Fibroblast of skin of left biceps (primary cell): ENCODE measurements at places on chromosomes 5 and 9.

DNA sequence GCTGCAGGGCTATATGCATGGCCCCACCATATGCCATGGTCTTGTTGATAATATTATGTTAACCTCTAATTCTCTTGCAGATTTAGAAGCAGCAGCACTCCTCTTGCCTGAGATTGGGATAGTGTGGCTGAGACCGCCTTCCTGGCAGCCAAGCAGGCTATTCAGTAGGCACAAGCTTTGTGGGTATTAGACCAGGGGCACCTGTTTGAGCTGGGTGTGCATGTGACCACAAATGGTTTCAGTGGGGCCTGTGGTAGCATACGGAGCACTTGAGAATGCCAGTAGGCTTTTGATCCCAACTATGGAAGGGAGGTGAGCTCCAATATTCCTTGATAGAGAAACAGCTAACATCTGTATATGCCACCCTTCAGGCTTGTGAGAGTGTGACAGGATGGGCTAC, 625.1 kb upstream of the NUDT12 start:
- DNase-seq = no peak

- no peak for DNase-seq
Measured at GRCh38 chr5:72146056-72146455, 38.8 kb downstream of the MAP1B start.

DNA sequence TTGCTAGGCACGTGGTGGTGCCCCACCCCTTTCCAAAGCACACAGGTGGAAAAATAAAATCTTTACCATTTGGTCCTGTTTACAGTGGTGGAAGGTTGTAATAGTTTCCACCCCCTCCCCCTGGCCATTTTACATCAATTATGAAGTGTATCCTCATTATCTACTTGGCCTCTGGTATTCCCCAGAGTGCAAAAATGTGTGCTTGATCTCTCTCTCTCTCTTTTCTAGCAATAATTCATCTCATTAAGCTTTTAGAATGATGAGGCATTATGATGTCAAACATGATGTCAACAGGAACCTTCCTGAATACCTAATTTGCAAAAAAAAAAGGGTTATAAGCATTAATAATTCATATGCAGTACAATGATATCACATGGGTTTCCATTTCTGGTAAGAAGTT, 3.1 kb downstream of the PDE8B start:
- no peak for DNase-seq

DNA sequence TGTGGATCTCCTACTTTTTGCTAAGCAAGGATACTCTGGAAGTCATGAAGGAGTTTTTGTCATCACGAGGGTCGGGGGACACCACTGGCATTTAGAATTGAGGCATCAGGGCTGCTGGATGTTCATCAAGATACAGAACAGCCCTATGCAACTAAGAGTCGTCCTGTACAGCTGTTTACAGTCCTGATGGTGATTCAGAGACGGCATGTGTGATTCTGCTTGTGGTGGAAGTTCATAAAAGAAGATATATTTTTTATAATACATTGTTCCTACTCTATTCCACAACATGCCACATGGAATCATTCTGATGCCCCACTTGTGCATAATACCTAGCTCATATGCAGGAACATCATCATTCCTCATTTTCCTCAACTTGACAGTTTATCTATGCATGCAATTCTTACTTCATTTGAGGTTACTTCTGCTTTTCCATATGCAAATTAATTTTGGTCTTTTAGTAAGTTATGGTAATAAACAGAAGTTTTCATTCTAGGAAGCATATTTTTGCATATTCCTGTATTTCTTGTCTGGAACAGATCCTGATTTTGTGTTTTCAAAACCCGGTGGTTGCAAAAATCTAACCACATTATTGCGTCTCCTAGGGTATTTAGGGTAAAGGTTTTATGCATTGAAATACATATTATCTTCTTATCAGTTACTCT, 155.2 kb downstream of the ARHGEF28 start:
- no peak for DNase-seq

- peak; percentile 81 for DNase-seq
Measured at GRCh38 chr9:105205787-105206495, 38.5 kb upstream of the SLC44A1 start.

DNA sequence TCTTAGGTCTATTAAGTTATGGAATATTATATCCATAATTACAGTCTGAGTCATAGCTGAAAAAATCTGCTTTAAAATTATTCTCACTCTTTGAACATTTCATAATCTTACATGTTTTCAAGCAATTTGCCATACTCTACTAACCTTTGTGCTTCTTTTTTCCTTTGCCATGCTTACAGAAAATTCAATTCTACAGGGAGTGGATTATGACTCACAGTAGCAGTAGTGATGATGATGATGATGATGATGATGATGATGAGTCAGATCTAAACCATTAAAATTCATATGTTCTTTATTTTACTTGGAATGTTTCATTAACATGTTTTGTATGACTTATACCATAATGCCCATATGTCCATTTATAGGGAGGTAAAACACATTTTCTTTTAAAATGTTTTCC, 207.1 kb downstream of the VPS13A start:
- peak; percentile 65 for DNase-seq

GRCh38 chr5:113276001-113276400, 158.8 kb downstream of the TSSK1B start:
- peak; percentile 34 for DNase-seq

DNA sequence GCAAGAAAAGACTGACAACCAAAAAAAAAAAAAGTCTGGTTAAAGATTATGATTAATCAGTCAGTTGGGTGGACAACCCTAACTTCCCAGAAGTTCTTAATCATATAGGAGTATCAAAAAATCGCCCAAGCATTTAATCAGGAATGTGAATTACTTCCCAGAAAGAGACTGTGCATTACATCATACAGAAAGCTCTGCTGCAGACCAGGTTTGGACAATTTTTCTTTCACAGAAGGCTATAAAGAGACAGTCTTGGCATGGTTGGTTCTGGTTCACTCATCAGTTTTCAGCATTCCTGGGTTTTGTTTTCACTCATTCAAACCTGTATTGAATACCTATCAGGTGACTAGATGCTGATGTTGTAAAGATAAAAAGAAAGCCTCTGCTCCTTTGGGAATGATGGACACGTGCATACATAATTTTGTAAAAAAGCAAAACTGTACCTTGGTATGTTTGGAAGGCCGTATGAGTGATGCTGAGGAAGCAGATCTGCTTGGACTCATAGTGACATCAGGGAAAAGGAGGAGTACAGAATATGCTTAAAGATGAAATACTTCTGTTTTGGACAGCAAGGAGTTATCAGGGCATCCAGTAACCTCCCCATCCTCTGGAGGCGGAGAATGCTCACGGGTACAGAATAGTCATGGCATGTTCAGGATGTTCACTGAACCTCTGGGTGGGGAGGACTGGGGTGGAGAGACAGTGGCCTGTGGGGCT, 178.4 kb downstream of the GNA14 start:
- DNase-seq = peak; percentile 86

DNA sequence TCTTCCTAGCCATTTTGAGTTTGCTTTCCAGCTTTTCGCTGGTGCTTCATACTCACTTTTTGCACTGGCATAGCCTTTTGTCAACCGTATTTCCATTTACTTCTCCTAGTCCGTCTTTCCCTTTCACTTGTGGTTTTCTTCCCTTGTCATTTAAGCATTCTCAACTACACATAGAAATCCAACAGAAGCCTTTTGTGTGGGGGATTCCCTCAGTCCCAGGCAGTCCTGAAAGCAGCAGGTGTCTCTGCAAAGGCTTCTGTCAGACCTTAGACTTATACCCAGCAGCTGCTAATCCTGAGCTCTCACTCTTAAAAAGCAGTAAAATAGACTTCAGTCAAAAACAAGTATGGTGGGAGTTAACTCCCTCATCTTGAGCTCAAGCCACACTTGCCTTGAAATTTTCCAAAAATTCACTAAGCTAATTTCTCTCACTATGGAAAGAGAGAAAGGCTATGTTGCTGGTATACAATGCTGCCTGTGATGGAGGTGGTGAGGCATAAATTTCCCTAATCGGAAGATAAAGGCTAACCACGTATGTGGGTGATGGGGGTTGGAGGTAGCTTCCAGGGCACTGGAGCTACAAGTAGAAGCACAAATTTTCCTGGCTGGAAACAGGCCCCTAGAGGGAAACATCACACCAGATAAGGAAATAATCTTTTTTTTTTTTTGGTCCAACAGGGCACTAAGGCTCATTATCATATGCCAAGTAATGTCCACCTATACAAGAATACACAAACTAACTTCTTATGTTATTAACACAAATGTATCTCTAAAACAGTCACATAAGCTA, 34.8 kb upstream of the IFNK start:
- no peak for DNase-seq

DNA sequence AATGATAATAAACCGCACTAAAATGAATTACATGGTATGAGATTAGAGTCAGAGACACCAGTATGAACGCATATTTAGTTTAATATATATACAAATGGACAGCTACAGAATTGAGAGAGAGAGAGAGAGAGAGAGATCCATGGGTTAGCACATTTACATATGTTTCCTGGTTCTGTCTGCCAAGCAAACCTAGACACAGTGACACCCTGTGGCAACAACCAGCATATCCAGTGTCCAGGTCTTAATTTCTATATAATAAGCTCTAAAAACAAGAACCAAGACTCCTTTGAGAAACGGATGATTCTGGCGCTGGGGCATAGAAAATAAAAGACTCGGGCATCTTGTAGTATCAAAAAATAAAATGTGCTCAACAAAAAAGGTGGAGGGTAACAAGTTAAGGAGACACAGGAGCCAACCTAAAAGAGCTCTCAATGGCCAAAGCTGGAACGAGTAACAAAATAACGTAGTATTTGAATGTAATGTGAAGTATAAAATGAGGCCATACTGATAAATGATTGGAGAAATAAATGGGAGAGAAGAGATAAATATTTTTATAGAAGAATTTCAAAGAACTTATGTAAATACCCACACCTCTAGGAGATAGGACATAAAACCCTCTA, 84.5 kb downstream of the RFX3 start:
- no peak for DNase-seq

DNA sequence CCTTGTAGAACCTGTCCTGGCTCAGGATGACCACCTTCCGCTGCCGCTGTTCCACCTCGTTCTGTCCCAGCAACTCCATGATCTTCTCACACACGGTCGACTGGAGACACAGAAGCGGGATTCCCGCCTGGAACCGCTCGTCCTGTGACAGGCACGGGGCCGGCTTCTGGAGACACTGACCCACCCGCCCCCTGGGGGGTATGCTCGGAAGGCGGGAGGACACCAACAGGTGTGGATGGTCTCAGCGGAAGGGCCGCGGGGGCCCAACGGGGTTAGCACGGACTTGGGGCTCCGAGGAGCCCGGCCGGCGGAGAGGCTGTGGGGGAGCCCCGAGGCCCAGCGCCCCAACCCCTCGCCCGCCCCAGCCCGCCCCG, 530 bp downstream of the UCK1 start:
- no peak for DNase-seq

- peak; percentile 56 for DNase-seq
Measured at GRCh38 chr9:92378865-92379560, 25.4 kb downstream of the OGN start.

DNA sequence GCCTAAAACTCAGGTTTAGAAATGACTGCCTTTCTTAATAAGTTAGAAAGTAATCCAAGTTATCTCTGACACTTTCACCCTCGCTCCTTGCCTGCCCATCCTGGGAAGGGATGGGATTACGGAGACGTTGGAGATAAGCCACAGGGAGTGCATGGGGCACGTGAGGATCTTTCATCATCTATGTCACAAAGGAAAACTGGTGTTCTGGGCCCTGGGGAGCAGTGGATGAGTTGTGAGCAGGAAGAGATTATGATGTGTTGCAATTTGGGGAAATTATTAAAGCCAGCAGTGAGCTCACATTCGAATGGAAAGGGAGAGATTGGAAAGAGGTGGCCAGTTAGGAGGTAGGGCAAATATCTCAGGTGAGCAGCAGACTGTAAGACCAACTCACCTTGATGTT, 12.8 kb downstream of the AFAP1L1 start:
- DNase-seq = no peak

DNA sequence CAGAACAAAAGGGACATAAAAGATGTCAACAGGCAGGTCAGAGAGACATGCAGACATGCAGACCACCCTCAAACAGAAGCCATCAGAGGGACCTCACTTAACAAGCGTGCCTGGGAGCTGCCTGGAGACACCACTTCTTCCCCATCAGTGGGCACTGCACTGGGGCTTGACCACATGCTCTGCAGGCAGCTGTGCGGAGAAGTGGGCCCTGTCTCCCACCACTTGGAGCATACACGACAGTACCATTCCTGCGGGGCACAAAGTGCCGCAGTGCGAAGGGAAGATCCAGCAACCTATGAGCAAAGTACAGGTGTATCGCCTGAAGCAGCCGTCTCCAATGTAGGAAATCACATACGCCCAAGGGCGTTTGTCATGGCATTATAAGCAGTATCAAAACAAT, 150.5 kb upstream of the FOXD4L5 start:
- DNase-seq = no peak

GRCh38 chr5:124193371-124193789, 553.1 kb downstream of the ZNF608 start:
- peak; percentile 49 for DNase-seq

DNA sequence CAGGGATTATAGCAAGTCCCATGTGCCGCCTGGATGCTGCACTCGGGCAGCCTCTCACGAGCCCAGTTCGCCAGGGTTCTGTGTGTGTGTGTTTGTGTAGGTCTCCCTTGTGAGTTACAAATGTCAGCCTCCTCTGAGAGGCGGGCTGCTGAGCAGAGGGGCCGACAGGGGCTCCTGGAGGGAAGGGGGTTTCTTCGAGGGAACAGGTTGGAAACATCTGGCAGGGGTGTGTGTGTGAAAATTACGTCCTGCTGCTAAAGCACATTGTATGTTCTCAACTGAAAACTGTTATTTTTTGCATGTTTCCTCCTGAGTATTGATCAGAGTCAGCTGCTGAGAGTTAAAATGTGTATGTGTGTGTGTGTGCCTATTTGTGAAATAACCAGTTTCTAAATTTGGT, 9.7 kb downstream of the GALNT10 start:
- no peak for DNase-seq

DNA sequence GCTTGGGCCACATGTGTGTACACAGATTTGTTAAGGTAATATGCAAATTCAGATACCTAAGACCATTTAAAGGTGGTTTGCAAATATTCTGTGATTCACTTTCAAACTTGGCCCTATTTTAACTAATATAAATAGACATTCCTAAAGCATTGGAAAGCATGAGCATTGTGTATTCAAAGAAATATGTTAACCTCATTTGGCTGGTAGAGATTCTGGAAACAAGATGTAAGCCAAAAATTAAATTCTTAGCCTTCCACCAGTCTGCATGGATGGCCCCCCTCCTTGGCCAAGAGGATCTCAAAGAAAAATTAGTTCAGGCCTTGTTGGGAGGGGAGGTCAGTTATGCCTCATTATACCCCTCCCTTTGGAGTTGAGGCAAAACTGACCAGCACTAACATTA, 38.7 kb upstream of the C6 start:
- DNase-seq = no peak

- DNase-seq = no peak
Measured at GRCh38 chr5:93915142-93915553, 173.7 kb upstream of the POU5F2 start.

DNA sequence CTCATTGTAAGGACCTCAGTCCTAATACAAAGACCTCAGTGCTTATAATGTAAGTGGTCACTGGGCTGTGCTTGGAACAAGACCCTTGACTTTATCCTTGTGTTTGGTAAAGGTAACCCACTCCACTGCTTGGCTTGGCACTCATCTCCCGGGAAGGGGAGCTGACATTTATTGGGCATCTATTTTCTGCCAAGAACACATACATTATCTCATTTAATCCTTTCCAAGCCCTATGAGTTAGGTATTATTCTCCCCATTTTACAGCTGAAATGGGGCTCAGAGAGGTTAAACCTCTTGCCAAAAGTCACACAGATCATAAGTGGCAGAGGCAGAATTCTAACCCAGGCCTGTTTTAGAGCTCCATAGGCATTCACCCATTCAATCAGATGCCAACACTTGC, 32.4 kb downstream of the STC2 start:
- DNase-seq = no peak

- DNase-seq = no peak
Measured at GRCh38 chr9:125370786-125371185, 109.2 kb downstream of the GAPVD1 start.
